CD4-positive, alpha-beta T cell treated with Interleukin-15 for 1 hour (primary cell): ENCODE measurements at places on chromosomes 6 and 20.
A peak's percentile ranks its signal among the peaks of the same experiment; 100 is the strongest.

DNA sequence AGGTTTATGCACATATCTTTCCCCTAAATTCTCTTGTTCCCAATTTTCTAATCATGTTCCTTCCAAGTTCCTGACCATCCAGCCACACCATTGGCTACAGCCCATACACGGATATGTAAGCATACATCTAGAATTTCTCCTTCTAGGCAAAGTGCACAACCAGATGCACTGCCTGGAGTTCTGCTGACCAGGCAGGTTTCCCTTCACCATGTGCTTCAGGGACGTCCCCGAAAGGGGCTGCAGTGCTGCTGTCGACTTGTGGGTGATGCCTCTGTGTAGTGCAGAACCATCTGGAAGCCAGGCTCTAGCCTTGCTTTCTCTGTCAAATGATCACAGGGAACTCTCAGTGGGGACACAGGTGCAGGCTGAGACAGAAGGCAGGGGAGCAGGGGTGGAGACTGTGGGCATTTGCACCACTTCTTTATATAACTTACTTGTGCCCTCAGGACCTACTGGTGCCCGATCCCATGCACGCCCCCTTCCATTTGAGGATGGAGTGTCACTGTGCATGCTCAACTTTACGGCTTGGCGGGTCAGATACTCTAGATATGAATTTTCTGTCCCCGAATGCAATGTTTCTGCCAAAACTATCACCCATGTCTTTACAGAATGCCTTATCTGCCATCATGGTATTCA is 37.5 kb upstream of the SMOC2 start:
- no peak for DNase-seq

DNA sequence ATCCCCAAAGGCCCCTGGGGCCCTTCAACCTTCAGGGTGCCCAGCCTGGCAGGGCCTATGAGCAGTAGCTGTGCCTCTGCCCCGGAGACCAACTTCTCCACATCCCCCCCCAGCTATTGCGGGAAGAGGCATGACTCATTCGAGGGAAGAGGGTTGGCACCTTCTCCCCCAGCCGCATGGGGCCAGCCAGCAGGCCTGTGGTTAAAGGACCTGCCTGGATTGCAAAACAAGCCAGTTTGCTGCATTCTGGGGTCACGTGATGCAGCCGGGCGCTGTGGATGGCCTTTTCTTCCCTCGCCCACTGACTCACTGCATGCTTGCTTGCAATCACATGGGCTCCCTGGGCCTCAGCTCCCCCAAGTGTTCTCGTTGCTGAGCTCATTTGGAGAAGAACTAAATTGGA is 182.5 kb downstream of the MAFB start:
- peak; percentile 92 for DNase-seq

GRCh38 chr6:118523216-118523615 is 24.9 kb upstream of the PLN start:
- DNase-seq: no peak

DNA sequence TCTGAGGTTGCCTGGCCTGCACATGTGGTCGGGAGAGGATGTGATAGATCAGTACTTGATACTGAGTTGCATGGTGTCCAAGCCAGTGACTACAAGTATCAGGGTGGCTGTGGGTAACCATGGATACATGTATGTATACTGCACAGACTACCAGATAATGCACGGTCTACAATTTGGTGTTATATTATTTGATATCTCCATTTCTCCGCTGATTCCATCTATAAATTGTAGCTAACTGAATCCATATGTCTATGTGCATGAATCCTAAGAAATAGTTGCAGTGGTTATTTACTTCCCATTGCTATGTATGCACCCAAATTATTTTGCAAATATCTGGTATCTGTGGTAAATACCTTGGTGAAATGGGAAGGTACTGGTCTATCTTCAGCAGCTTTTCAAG is 83.8 kb upstream of the KIF25 start:
- DNase-seq: no peak

GRCh38 chr6:24006254-24006653 is 119.8 kb upstream of the NRSN1 start:
- DNase-seq: no peak

GRCh38 chr6:44217332-44218143 is 812 bp downstream of the MYMX start:
- no peak for DNase-seq

GRCh38 chr6:11393713-11394627 is 143.6 kb upstream of the TMEM170B start:
- no peak for DNase-seq

- no peak for DNase-seq
Observed at GRCh38 chr20:46073443-46073842, 16.3 kb downstream of the NCOA5 start.

- DNase-seq: no peak
Observed at GRCh38 chr6:159067334-159067733, 22.5 kb upstream of the TAGAP start.

GRCh38 chr6:157461000-157461915 is 80.3 kb downstream of the ZDHHC14 start:
- DNase-seq: peak; percentile 52

DNA sequence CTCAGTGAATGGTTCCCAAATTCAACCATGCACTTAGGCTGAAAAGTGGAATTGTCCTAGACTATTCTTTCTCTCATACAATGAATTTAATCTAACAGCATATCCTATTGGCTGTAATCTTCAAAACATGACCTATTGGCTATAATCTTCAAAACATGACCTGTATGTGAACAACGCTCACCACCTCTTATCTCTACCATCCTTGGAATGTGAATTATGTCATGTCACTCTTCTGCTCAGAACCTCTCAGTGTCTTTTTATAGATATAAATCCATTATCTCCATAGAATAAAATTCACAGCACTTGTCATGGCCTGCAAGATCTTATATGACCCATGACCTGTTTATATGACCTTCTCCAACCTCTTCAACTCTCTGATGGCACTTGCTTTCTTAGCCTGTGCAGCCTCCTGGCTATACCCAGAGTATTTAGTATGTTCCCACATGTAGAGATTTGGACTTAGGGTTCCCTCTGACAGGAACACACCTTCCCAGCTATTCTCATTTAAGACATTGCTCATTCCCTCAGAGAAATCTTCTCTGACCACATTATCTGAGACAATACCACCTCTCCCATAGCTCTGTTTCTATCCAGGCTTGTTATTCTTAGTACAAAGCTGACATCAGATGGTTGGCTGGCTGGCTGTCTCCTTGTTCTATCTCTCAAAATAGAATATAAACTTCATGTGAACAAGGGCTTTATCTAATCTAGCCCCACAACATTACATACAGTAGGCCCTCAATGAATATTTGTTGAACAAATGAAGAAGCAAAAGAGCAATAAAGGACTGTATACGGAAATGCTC is 275.0 kb upstream of the PREP start:
- no peak for DNase-seq

DNA sequence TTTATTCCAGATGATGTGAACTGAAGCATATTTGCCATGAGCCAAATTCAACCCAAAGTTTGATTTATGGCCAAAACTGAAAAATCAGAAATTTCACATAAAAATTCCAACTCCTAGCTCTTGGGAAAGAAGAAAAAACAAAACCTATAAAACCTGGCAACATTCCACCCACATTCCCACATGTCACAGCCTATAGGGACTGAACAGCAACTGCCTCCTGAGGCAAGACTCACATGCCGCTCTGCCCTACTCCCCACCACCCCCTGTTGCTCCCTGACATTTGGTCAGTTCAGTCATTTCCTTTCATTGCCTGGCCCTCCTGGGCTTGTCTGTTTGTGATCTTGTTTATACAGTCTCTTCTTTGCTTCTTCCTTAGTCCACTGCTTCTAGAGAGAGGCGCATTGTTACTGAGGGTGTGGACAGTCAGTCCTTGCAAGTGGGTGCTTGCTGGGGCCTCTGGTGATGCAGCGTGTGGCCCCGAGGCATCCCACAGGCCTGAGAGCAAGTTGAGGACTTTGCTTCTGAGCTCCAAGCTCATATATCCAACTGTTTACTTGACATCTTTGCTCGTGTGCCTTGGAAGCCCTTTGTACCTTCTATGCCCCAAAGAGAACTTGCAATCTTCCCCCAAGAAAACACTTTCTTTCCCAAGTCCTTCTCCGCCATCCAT is 31.4 kb downstream of the NFATC2 start:
- DNase-seq: no peak

DNA sequence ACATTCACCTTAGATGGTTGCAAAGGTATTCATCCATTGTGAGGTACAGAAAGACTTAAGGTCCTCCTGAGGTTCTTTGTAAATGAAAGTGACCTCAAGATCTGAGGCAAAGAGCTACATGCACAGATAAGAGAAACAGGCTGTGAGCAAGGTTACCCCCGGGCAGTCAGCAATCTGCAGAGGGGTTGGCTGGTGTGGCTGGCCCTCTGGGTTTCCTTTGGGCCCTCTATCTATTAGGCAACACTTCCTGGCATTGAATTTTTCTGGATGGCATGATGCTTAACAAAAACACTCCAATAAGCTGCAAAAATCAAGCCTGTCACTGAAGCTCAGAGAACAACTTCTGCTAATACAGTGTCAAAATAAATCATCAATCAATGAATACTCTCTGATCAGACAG is 48.9 kb upstream of the RALGAPA2 start:
- DNase-seq: no peak

- DNase-seq: no peak
Observed at GRCh38 chr6:48584846-48585245, 473.8 kb upstream of the PTCHD4 start.

DNA sequence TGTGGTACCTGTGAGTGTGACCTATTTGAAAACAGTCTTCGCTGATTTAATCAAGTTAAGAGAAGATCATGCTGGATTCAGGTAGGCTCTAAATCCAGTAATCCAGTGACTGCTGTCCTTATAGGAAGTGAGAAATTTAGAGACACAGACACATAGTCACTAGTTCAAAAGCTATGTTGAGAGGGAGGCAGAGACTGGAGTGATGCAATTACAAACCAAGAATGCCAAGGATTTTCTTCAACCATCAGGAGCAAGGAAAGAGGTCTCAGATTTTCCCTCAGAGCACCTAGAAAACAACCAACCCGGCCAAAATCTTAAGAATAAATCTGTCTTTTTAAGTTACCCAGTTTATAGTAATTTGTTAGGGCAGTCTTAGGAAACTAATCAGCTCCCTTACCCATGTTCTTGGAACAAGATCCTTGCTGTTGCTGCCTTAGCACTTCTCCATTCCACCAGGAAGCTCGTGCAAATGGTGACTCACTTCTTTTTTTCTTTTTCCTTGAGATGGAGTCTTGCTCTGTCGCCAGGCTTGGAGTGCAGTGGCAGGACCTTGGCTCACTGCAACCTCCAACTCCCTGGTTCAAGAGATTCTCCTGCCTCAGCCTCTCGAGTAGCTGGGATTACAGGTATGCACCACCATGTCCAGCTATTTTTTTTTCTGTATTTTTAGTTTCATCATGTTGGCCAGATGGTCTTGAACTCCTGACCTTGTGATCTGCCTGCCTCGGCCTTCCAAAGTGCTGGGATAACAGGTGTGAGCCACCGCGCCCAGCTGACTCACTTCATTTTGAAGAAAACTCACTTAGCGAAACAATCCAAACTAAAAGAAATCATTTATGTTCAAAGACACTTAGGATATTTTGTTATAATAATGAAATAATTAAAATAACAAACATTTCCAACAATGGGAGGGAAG is 34.4 kb upstream of the ZNF184 start:
- no peak for DNase-seq

- DNase-seq: no peak
Observed at GRCh38 chr6:7314414-7314813, 1.4 kb upstream of the SSR1 start.

DNA sequence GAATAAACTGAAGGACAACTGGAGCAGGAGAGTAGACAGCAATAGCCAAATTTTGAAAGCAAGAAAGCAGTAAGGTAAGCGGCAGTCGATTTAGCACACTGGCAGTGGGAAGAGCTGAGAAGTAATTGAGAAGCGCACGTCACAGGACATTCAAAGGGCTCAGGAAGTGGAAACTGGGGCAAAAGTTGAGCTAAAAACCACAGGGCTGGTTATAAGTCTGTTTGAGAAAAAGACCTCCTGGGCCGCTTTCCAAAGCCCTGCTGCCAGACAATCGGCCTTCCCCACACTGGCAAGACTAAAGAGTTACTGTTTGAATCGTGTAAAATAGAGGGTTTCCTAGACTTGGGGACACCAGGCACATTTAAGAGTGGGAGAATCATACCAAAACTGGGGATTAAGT is 161.4 kb downstream of the DNAH8 start:
- DNase-seq: peak; percentile 36

- no peak for DNase-seq
Observed at GRCh38 chr6:129189266-129189665, 306.3 kb downstream of the LAMA2 start.

DNA sequence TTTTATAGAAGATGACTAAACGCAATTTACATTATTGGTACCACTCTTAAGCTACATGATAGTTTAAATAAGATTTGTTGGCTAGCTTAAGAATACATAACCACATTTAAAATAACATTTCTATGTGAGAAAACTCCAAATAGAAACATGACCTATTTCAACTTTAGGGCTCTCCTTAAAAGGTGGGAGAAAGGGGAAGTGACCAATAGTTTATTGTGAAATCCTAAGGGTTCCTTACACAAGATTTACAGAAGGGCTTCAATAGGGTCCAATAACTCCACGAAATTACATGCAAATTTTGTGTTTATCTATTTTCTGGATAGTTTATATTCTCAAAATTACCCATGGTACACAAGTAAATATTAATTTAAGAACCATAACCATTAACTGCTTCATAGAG is 91.6 kb upstream of the DST start:
- no peak for DNase-seq

DNA sequence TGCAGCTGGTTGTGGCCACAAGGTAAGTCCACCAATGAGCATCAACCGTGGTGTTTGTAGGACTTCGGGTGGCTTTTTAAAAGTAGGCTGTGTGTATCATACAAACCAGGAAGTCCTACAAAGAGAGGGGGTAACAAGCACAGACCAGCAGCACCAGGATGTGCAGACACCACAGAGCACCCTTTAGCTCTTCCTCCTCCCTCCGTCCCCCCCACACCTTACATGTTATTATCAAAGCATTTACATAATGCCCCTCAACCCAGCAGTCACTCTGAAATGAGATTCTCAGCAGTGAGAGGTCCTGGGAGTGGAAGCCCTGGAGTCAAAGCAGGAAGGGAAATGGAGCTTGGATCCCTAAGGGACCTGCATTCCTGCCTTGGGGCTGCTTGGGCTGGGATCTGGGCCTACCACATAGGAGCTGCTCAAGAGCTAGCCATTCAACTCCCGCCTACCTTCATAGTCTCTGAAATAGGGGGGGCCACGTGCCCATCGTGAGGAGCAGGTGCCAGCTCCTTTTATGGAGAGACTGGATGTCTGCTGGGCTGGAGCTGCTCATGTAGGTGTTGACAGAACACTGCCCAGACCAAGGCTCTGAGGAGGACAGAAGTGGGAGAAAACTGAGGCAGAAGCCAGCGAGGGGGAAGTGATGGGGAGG is 90.6 kb downstream of the PSMB1 start:
- no peak for DNase-seq

- DNase-seq: no peak
Observed at GRCh38 chr6:23244300-23244699, 674.9 kb downstream of the HDGFL1 start.

DNA sequence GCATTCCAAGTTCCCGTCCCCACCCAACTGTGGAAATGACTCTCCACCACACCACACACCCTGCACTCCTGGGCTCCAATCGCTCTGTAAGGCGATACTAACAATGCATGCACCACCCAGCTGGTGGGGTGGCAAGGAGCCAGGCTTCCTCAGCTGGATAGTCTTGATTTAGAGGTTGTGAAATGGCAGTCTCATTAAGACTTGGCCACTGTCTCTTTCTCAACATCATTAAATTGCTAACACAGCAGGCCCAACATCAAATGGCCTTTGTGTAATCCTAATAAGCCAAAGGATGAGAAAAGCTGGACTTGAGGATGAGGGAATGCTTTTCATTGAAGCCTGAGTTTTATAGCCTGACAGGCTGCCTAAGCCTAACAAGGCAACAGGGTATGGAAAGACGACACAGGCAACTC is 223.7 kb downstream of the GMDS start:
- no peak for DNase-seq

GRCh38 chr6:105594821-105595220 is 191.9 kb upstream of the PREP start:
- no peak for DNase-seq
